Renal cortex interstitium (tissue), 15 donors: ENCODE measurements at places on chromosomes 1 and 21. TPM values are rescaled to one million over a fixed set of nuclear protein-coding genes. Genes with fewer than 3 reads are reported as not detected.

DNA sequence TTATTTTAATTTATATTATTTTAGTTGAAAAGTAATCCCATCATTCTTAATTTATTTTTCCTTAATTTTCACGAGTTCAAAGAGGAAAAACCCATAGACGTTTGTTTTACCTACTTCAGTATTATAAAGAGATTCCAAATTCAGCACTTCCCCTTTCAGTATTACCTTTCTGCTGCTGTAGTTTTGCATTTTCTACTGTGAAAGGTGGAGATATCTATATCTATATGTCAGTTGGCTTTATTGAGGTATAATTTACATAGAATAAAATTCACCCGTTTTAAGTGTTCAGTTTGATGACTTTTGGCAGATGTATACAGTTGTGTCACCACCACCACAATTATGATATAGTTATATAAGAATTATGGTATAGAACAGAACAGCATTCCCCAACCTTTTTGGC lies 33.0 kb downstream of the MAST2 start:
- DNase-seq = no peak

- DNase-seq = no peak
These were observed 12.3 kb downstream of the BTBD19 start for GRCh38 chr1:44820328-44821239.

DNA sequence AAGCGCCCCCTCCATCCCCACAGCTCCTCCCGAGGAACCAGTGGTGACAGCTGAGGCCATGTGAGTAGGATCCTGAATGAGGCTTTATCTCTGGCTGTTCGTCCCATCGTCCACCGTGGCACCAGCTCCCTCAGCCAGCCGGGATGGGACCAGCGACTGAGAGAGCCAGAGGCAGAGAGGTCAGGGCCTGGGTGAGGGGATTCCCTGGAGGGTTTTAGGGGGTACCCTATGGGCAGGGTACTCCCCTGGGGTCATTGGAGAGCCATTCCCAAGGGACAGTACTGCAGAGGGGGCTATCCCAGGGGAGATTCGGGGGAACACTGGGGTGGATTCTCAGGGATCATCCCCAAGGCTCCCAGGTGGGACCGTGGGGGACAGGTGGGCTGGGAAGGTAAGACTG lies 2.4 kb downstream of the TMEM125 start:
- DNase-seq = no peak

- peak; percentile 37 for DNase-seq
These were observed at the start of gene CATSPER4 for GRCh38 chr1:26190373-26190987. Gene CATSPER4, plus strand, starts transcription at chr1:26190602. Its CDS starts 26 bp downstream, at chr1:26190628.

GRCh38 chr1:197402189-197402588 lies 134.1 kb downstream of the CRB1 start:
- no peak for DNase-seq

The CNKSR1 gene
- 10.7 TPM for polyA plus RNA-seq

The CORT gene
- polyA plus RNA-seq = 1.3 TPM

DNA sequence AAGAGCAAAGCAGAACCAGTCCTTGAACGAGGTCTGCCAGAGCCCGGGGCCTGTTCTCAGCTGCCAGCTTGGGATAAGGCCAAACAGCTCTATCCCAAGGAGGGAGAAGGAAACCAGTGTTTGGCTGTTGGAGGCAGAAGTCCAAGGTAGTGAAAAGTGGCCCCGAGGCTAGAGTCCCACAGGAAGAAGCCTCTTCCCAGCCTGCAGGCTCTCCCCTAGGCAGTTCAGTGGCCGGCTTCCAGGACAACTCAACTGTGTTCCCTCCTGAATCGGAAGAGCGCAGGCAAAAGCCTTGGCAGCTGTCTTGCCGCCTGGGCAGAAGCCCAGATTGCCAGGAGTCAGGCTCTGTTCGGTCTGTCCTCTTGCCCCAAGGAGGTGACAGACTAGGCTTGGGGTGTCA lies 19.3 kb downstream of the QSOX1 start:
- DNase-seq = no peak
